ENCODE measurements at places on chromosomes 3 and 15.

DNA sequence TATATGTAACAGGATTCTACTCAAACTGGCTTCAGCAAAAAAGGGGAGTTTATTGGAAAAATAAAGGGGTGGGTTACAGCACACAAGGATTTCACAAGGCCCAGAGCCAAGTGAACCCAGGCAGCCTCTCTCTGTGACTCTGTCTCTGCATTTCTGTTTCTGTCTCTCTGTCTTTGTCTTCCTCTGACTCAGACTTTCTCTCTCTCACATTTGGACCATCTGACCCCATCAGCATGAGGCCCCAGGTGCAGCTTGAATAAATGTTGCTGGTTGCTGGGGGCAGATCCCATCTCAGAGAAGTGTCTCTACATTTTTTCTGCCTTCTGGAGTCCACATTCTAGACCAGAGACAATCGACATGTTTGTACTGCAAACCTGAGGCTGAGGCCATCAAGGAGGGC, 45.0 kb downstream of the RPLP1 start:
- no peak for DNase-seq

DNA sequence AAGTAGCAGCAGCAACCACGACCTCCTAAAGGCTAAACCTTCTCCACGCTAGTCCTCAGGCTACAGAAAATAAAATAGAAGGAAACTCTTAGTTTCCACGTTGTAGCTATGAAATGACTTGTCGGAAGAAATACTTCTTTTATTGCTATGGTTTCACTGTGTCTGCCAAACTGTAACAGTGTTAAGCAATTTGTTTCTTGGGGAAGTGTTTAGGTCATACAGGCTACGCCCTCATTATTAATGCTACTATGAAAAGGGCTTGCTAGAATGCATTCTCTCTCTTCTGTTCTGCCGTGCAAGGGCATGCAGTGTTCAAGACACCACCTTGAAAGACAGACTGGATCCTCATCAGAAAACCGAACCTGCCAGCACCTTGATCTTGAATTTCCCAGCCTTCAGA, 462.7 kb downstream of the PLOD2 start:
- DNase-seq: no peak

DNA sequence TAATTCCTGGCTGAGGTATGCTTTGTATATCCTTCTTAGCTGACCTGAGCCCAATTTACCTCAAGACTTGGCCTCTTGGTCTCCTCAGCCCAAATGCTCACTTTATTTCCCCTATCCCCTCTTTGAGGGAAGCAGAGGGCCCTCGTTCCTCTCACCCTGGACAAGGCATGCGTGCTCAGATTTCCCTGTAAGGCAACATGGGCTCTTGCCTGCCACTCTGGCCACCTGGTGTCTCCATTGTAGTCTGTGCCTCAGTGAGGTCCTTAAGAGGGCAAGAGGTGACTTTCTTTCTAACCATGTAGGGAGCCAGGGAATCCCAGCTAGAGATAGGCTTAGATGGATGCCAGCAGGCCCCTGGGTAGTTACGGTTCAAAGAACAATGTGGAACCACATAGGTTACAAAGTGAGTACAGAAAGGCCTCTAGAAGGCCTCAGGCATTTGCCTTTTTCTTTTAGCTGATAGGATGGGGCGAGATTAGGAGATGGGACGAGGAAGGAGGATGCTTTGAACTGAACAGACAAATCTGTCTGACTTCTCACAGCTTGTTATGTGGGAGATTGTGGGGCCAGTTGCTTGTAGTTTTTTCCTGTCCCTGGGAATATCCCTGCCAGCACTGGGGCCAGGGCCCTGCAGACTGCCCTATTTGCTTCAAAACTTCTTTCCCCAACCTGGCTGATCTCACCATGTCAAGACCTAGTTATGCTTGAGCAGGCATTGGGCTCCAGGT, 1.1 kb upstream of the INTS14 start:
- no peak for DNase-seq

DNA sequence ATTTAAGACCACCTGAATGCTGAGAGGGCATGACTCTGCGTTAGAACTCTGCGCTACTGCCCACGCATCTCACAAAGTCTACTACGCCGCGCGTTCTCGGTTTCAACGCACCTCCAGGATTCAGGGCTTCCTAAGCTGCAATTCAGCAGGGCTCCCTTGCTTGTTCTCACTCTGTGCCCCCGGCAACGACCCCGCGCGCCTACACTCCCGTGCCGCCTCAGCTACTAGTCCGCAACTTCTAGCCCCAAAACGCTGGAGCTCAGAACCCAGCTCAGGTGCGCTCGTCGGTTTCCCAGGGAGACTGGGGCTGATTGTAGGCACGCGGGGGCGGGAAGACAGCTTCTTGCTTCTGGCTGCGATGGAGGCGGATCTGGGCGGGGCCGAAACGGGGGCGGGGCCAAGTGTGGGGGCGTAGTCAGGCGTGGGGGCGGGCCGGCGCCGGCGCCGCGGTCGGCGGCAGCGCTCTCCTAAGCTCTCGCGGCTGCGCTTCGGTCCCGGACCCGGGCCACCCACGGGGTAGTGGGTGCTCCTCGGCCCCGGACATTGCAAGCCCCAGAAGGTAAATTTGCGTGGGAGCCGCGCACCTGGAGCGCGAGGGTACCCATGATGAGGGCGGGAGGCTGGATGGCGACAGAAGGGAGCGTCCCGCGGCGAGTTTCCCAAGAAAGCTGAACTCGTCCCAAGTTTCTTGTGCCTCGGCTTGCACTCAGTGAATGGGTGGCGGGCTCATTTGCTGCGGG, at the start of gene ARHGEF26:
Gene ARHGEF26 (plus strand): TSS at position 430 of the 740 bp plus-strand sequence. CDS start 603 bp downstream, outside the sequence.
- peak; percentile 65 for DNase-seq

DNA sequence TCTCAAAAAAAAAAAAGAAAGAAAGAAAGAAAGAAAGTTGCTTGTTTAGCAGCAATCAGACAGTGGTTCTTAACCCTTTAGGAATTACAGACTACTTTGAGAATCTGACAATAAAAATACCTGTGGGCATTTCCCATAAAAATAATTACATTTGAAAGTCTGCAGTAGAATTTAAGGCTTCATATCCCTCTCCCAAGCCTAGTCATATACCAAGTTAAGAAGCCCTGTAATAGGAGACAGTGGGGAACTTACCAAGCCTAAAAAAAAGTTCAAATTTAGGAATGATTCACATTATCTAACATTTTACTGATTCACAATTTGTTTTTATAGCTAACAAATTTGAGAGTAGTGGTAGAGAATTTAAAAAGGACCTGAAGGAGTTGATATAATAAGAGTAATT, 47.5 kb downstream of the LRRFIP2 start:
- DNase-seq: no peak

DNA sequence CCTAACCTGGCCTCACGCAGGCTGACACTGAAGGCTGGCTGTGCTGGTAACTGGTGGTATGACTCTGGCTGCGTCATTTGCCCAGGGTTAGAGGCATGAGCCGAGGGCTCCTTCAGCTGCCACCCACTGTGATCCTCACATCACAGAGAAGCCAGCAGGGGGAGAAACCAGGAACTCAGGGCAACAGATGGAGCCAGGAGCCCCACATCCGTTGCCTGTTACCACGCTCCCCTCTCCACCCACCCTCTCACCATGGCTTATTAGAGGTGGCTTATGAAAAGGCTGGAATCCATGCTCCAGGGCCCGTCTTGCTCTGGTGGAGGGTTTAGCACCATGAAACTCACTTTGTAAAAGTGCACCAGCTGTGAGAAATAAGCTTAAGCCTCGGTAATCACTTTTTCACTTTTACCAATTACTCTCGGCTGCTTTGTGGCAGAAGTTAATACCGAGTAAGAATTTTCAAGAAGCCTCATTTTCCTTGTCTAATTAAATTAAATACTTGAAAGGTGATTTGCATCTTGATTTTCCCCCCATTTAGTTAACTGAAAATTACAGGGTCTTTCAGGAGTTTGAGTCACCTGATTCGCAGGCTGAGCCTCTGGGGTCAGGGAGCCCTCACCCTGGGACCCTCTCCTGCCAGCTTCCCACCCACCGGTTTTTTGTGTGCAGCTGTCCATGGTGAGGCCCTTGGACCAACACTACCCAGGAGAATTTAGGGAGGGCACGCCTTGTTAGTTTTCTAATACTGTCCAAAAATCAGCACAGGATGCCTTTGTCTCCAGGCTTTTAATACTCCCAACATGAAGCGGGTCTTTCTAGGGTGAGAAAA, 60.9 kb downstream of the ASB7 start:
- DNase-seq: peak; percentile 30

DNA sequence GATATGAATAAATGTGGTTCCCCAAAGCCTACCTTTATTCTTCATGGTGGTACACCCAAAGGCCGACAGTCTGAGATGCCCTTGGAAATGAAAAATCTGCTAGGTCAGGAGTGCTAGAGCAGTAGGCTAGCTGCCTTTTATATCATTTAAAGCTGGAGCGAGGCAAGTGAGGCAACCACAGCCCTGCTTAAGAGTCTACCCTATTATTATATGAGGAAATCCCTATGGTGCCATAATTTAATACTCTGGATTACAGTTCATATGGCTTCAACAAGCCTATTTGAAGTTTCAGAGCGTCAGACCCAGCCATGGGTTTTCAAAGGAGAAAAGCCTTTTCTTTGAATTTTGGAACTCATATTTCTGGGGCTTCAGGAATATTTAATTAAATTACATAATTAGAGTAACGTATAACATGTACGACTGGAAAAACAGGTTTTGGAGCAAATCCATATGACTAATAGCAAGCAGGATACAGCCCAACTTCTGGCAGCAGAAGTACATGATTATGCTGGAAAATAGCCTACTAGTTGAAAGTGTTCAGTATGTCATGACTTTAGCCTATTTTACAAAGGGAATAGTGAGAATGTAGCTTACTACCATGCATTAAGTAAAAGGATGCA, 18.0 kb upstream of the SLTM start:
- peak; percentile 33 for DNase-seq

- no peak for DNase-seq
Measured at GRCh38 chr3:172074586-172074985, 35.2 kb downstream of the FNDC3B start.

DNA sequence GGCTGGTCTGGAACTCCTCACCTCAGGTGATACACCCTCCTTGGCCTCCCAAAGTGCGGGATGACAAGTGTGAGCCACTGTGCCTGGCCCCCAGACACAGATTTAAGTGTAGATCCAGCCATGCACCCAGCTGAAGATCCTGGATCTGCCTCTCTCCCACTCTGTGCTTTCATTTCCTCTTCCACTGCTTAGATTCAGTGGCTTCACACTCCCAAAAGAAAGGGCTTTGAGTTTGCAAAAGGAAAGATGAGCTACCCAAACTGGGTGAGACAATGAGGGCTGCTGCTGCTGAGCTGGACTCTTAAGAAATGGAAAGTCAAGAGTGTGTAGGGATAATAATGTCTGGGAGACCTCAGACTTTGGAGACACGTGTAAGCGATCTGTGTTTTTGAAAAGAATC, 45.5 kb downstream of the ISG20 start:
- DNase-seq: no peak

DNA sequence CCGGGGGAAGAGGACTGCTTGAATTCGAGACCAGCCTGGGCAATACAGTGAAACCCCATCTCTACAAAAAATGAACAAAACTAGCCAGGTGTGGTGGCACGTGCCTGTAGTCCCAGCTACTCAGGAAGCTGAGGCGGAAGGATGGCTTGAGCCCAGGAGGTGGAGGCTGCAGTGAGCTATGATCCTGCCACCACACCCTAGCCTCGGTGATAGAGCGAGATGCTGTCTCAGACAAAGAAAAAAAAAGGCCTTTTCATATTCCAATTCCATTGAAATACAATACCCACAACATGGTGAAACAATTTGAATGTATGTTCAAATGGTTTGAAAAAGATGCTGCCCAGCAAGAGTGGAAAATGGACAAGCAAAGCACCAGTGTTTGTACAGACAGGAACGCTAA, 61.8 kb upstream of the ZNF148 start:
- DNase-seq: no peak

GRCh38 chr15:42371096-42371495, 11.8 kb downstream of the CAPN3 start:
- DNase-seq: peak; percentile 29

DNA sequence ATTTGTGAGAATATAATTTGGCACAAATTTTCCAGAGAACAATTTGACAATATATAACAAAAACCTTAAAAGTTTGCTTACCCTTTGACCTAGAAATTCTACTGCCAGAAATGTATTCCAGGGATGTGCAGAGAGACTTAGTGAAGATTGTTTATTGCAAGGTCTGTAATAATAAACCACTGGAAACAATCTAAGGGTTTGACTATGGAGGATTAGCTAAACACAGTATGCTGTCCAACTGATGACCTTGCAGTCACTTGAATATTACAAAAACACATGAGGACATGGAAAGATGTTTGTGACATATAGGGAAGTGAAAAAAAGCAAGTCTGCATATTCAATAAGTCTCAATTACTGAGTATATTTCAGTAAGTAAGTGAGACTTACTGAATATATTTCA, 48.1 kb upstream of the CDV3 start:
- DNase-seq: no peak

DNA sequence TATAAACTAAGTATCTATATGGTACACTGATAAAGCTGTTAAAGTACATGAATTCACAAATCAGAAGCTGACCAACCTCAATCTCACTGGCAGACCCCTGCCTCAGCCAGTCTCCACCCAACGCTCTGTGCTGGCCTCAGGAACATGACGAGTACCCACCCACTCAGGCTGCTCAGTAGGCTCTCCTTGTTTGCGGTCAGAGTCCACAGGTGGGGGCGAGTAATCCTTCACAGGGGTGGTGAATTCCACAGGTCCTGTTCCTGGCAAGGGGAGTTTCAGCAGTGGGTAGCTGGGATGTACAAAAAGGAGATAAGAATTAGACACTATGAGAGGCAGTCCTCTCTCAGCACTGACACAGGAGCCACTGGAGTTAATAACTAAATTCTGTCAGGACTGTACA, 40.9 kb downstream of the SCAP start:
- DNase-seq: no peak

- no peak for DNase-seq
Measured at GRCh38 chr15:49094923-49095322, 48.7 kb upstream of the SECISBP2L start.

- peak; percentile 60 for DNase-seq
Measured at GRCh38 chr3:41318520-41318919, 119.2 kb downstream of the CTNNB1 start.

DNA sequence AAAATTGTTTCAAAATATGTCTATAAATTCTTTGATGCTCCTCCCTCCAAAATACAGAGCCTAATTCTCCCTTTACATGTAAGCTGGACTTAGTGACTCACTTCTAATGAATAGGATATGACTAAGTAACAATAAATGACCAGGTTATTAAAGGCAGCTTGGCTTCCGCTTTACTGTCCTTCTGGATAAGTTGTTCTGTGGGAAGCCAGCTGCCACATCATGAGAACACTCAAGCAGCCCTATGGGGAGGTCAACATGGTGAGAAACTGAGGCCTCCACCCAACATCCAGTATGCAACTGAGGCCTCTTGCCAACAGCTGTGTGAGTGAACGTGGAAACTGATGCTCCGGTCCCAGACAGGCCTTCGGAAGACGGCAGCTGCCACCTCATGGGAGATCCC, 247.3 kb upstream of the CHRM5 start:
- peak; percentile 82 for DNase-seq

DNA sequence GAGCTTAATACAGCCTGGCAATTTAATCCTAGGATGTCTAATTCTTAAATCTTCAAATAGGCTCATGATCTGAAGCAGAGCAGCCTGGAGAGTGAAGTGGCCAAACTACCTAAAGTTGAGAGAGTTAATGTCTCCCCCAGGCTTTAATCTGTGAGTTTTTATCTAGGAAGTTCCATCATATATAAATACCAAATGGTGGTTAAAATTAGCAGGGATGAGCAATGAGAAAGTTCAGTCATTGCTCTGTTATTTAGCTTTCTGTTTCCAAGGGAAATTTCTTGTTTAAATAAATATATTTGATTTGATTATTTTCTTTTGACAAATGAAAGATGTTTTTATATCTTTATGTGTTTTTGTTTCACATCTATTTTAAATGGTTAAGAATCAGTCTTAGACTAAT, 274.4 kb upstream of the UMPS start:
- DNase-seq: peak; percentile 2
